ENCODE measurements at places on chromosomes 3 and 15. TPM values are rescaled to one million over a fixed set of nuclear protein-coding genes. Genes with fewer than 3 reads are reported as not detected.
A peak's percentile ranks its signal among the peaks of the same experiment; 100 is the strongest.

The STXBP5L gene
- 0.61 TPM for total RNA-seq

The ATP6V1A gene
- 70.6 TPM for total RNA-seq

The PCOLCE2 gene
- total RNA-seq: 2.9 TPM

GRCh38 chr3:40427045-40427669 is 30.0 kb upstream of the RPL14 start:
- DNase-seq: no peak

DNA sequence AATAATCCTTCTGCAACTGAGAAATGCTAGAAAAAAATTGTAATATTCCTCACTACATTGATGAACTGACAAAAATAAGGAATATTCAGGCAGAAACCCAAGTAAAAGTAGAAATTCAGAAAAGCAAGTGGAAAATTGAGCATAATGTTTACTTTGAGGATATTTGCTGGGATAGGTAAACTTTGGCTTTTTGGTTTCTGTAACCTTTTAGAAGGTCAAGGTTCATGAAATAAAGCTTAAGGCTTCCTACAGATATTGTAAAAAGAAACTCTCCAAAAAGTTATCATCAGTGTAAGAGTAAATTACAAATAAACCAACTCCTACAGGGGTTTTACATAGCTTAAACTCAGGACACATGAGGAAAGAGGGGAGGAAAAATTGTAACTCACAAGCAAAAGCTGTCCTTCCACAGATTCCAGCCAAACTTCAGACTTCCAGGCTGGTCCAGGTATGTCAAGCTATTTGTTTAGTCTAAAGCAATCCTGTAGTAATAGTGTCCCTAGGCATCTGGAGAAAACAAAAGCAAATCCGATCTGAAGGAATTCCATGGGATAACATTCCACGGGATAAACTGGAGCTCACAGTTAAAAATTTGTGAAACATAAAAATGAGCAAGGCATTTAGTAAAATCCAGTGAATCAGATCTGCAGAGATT is 21.1 kb downstream of the C3orf70 start:
- DNase-seq: no peak

GRCh38 chr3:18100121-18100520 is 325.0 kb downstream of the SATB1 start:
- DNase-seq: no peak

GRCh38 chr3:127720161-127720823 is 47.5 kb downstream of the ABTB1 start:
- no peak for DNase-seq

GRCh38 chr3:119580067-119580760 is 922 bp downstream of the ADPRH start:
- no peak for DNase-seq

GRCh38 chr3:169661361-169662131 is 2.0 kb downstream of the MECOM start:
- DNase-seq: peak; percentile 46
